T-helper 17 cell (primary cell): ENCODE measurements at places on chromosomes 13 and 19. TPM values are rescaled to one million over a fixed set of nuclear protein-coding genes. Genes with fewer than 3 reads are reported as not detected.

GRCh38 chr19:751501-752341, 809 bp downstream of the MISP start:
- no peak for DNase-seq

- DNase-seq, result no peak
Measured at GRCh38 chr19:35782589-35782988, 7.2 kb downstream of the ARHGAP33 start.

- no peak for DNase-seq
Measured at GRCh38 chr13:84821261-84821660, 939.0 kb upstream of the SLITRK1 start.

- DNase-seq, result no peak
Measured at GRCh38 chr19:51246164-51246552, 4.7 kb upstream of the SIGLECL1 start.

- DNase-seq, result no peak
Measured at GRCh38 chr19:34766386-34766785, 6.6 kb downstream of the ZNF599 start.

GRCh38 chr13:89610881-89611280, 1736.6 kb upstream of the MIR17HG start:
- no peak for DNase-seq

GRCh38 chr13:60392131-60392530, 4.9 kb upstream of the TDRD3 start:
- no peak for DNase-seq

GRCh38 chr19:13328241-13328640, 178.0 kb downstream of the IER2 start:
- no peak for DNase-seq

- DNase-seq, result no peak
Measured at GRCh38 chr13:112905619-112905989, 63.4 kb upstream of the MCF2L start.

GRCh38 chr13:98888890-98889279, 89.0 kb downstream of the DOCK9 start:
- DNase-seq, result no peak

DNA sequence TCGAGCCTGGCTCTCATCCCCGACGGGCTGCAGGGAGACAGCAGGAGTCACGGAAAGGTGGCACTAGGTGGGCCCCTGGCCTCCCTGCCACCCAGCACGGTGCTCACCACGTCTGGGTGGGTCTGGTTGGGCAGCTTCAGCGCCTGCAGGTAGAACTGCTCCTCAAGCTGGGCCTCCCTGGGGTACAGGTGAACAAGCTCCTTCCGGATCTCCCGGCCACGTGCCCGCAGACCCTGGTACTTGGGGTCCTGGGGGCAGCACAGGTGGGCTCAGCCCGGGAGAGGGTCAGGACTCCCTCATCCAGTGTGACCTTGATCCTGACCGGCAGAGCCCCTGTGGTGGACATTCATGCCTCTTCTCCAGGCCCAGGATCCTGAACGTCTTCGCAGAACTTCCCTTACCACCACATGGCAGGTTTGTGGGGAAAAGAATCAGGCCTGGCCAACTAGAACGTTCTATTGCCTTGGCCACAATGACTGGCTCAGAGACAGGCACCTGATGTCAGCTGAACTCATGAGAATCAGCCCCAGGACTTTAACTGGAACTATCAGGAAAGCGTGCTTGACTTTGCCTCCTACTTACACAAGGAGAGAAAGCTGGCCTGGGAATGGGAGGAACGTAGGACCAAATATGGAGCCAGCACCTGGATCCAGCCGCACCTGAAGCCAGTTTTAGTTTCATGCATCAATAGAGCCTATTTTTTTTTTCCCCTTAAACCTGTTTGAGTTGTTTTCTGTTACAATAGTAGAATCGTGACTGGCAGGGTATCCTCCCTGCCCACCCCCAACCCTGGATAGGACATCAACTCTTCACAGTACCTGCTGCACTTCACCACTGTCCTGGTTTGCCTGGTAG, 8.9 kb downstream of the SARS2 start:
- DNase-seq, result no peak

GRCh38 chr19:5081443-5082161, 112.7 kb downstream of the KDM4B start:
- no peak for DNase-seq

GRCh38 chr19:3665681-3666544, 34.4 kb downstream of the PIP5K1C start:
- peak; percentile 67 for DNase-seq

DNA sequence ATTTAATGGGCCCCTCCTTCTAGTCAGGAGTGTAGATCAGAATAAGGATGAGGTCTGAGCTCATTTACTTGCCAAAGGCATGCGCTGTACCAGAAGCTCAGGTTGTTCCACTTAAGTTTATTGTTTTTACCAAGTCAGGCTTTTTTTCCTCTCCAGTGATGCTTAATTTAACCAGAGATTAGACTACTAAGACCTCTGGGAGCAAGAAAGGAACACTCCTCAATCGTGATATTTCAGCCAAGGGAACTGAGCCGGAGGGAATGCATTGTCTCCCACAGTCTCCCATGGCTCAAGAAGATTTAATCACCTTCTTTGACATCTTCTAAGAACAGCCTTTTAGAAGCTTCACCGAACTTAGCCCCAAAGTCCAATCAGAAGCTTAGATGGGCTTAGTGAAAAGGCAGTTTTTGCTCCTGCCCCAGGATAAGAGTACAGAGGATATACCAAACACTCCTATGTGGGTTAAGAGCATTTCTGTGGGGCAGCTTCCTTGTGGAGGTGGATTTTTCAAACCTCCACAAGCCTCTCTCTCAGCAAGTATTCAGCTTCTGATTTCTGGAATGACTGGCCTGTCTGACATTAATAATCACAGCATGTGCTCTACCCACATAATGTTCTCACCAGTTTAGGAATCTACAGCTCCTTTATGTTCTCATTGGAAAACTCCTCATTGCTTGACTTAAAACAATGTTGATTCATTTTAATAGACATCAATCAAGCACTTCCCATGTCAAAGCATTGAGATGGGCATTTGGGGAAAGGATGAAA, 322.7 kb downstream of the SUCLA2 start:
- no peak for DNase-seq

- DNase-seq, result no peak
Measured at GRCh38 chr19:13581576-13581975, 75.3 kb upstream of the CACNA1A start.

GRCh38 chr19:16216744-16217670, 19.3 kb downstream of the AP1M1 start:
- no peak for DNase-seq

DNA sequence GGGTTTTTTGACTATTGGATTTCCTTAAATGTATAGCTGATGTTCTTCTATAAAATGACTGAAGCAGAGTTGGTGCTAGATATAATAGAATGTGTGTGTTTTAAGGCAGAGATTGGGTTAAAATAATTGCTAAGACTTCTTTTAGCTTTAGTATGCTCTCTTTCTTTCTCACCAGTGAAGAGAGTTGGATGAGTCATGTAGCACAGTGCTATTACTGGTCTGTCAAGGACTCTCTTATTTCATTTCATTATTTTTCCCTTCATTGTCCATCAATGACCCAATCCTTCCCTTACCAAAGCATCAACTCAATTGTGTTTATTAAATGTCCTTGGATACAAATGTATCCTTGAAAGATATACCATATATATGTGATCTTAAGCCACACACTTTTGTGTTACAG, 268.9 kb downstream of the IRS2 start:
- no peak for DNase-seq

GRCh38 chr19:32537580-32537979, 43.4 kb upstream of the PDCD5 start:
- no peak for DNase-seq

DNA sequence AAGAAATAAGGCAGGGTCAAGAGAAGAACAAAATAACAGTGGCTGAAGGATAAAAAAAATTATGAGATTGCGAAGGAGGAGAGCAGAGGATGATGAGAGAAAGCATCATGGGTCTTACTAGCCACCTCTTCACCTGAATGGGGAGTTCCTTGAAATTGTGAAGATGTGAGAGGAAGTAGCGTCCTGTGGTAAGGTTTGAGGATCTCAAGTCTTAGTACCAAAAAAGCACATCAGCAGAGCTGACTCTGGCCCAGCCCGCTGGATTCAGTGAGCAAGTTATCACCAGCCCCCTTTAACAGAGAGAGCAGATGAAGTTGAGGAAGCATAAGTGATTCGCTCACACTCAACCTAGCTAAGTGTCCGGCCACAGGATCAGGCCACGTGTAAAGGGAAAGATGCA, 61.8 kb downstream of the RXFP2 start:
- no peak for DNase-seq

- no peak for DNase-seq
Measured at GRCh38 chr13:41419206-41419605, 38.1 kb upstream of the RGCC start.

DNA sequence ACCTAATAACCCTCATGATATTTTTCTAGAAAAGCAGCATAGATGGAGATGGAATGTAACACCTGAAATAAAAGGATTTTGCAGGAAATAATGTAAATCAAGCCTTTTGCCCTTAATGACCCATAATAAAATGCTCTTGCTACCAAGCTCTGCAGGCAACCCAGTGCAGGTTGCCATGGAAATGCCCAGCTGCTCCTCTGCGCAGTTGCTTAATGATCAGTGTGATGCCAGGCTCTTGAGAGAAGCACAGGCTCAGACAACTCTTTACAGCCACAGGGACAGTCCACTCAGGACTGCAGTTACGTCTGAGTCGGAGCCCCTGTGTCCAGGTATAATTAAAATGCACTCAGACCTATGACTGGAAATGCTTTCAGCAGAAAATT, 165.5 kb downstream of the LACC1 start:
- no peak for DNase-seq

DNA sequence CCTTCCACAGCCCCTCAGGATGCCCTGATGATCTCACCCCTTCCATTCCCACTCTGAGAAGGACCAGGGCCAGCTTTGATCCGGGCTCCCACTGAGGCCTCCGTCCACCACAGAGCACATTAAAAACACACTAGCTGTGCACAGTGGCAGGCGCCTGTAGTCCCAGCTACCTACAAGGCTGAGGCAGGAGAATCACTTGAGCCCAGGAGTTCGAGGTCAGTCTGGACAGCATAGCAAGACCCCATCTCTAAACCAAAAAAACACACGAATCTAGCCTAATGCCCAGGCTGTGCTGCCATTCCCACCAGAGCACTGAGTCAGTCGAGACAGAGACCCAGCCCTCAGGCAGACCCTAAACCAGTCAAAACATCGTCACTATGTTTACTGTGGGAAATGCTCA, 14.1 kb downstream of the RFX1 start:
- DNase-seq, result no peak

DNA sequence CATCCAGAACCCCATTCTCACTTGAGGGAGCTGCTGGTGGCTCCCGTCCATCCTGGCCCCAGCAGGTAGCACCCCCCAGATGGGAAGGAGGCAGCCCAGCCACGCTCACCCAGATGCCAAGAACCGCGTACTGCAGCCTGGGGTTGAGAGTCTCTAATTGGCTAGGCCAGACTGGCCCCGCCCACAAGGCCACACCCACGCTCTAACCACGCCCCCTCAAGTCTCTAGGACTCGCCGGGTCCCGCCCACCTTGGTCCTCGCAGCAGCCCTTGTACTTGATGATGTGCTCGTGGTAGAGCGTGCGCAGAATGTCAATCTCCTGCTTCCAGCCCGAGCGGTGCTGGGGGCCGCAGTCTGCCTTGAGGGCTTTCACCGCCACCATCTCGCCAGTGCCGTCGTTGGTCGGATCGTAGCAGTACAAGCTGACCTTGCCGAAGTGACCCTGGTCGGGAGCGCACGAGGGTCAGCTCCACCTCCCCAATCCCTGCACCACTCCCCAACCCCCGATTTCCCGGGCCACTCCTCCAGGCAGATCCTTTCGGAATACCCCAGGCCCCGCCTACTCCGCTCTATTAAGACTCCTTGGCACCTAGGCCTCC, 14.5 kb upstream of the ICAM3 start:
- DNase-seq, result no peak

DNA sequence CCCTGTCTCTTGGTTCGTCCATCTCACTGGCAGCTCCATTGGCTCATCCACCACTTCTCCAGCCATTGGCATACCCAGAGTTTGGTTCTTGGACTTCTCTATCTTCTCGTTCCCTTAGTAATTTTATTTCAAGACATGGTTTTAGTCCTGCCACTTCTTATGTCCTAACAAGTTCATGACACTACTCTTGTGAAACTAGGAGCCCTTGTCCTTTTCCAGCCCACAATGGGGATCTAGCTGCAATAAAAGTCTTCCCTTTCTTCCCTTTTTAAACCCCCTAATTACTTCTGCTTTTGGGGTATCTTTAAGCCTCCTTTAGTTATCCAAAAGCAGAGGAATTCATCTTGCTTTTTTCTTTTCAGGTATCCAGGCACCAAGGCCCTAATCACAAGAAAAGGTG, 2.9 kb upstream of the RCBTB2 start:
- no peak for DNase-seq

GRCh38 chr19:46555628-46556280, 45.4 kb upstream of the CALM3 start:
- DNase-seq, result no peak

GRCh38 chr13:97387890-97388289, 46.1 kb upstream of the RAP2A start:
- DNase-seq, result no peak

DNA sequence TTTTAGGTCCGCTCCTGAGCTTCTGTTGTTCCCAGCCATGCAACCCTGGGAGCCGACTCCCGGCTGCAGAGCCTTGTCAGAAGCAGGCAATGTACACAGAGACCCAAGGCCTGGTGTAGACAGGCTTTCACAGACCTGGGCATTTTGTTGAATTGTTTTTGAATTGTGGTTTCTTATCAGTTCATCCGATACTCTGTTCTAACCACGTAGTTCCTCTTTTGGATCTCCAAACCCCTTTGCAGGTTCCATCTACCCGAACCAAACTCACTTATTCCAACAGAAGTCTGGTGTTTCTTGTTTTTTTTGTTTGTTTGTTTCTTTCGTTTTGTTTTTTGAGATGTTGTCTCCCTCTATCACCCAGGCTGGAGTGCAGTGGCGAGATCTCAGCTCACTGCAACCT, 6.3 kb upstream of the NLRP2 start:
- DNase-seq, result no peak

DNA sequence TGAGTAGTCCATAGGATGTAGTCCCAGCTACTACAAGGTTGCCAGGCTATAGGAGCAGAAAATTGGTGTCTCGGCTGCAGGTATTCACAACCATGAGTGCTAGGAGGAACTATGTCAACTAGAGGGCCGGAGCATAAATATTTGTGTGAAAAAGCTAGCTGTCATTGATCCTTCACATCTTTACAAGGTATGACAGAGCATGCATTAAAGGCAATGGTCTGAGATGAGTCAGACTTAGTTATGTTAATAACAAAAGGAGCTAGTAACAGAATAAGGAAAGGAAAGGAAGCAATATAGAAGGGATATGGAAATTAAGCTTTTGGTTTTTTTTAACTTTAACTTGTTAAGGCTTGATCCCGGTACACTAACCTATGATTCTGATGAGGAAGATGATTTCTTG, 40.9 kb upstream of the PSG9 start:
- DNase-seq, result no peak

- DNase-seq, result no peak
Measured at GRCh38 chr13:35534343-35534742, 57.9 kb upstream of the MAB21L1 start.

- DNase-seq, result peak; percentile 29
Measured at GRCh38 chr19:14072535-14073260, at the start of gene MISP3. Gene MISP3 (plus strand): TSS chr19:14072786. CDS start chr19:14073310, 524 bp downstream.

GRCh38 chr19:55483706-55484592, 1.0 kb upstream of the NAT14 start:
- no peak for DNase-seq

Gene CYP2S1
- 1.1 TPM for total RNA-seq

Gene PLVAP
- not detected for total RNA-seq

Gene WASF3
- total RNA-seq, result 6.4 TPM

Gene SLC25A23
- total RNA-seq, result 9.6 TPM

Gene UCHL3
- total RNA-seq, result 18.2 TPM

Gene EXOC3L2
- total RNA-seq, result 1.1 TPM

Gene RXFP2
- not detected for total RNA-seq

Gene ZNF317
- total RNA-seq, result 66.2 TPM

Gene MEIS3
- not detected for total RNA-seq

Gene ACER1
- 0.99 TPM for total RNA-seq

Gene LRRC8E
- not detected for total RNA-seq
